ENCODE measurements at places on chromosomes 1 and 21. TPM values are rescaled to one million over a fixed set of nuclear protein-coding genes. Genes with fewer than 3 reads are reported as not detected.

OR14A2 gene
- not detected for total RNA-seq

RPS27 gene
- 1,654 TPM for total RNA-seq

DISP3 gene
- total RNA-seq: 0.48 TPM

GRCh38 chr1:96559181-96559580 lies 162.4 kb upstream of the PTBP2 start:
- DNase-seq: no peak

DNA sequence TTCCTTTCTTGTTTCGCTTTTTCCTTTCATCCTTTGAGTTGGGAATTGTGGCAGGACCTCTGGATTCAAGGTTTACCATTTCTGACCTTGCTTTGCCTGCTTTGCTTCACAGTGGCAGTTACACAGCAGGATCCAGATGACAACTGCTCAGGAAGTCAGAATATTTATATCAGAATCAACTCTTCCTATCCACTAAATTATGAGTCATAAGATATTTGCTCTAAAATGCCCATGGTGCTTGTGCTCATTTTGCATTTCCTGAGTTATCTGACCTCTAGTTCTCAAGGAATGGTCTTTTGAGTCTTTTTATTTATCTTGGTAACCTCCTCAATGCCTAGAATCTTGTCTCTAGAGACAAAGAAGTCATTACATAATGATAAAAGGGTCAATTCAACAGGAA lies 290.8 kb downstream of the LRRC7 start:
- DNase-seq: no peak

- DNase-seq: peak; percentile 81
Observed at GRCh38 chr1:87953732-87954344, 625.2 kb downstream of the LMO4 start.

DNA sequence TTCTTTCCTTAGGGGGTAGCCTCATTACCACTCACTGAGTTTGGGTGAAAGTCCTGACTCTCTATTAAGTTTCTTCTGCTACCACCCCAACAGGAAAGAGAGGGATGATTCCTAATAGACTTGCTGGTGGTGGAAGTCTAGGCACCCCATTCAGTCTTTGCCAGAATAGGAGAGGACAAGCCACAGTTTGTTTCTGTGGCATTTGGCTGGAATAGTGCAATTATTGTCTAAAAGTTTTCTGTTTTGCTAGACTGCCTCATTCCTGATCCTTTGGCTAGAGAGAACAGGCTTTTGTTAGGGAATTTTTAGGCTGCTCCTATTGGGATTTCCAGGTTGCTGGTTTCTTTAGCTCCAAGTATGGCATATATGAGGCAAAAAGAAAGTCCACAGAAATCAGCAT lies 9.9 kb upstream of the HJV start:
- no peak for DNase-seq

- peak; percentile 99 for DNase-seq
Observed at GRCh38 chr1:37931361-37932158, 15.3 kb downstream of the INPP5B start.

TIE1 gene
- total RNA-seq: 50.3 TPM

DNA sequence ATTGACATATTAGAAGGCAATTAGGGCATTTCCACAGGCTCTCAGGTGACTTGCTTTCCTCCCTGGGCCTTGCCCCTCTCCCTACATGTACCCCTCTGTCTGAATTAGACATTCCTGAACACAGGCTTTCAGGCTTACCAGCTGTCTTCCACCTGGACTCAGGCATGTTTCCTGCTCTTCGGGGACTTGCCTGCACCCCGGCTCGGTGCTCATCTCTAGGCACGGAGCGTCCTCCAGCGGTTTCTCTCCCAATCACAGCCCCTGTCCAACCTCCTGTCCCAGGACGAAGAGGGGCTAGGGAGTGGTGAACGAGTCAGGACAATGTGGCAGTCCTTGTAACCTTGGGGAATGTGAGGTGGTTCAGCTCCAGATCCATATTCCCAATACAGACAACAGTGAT lies 4.2 kb downstream of the PROK1 start:
- DNase-seq: peak; percentile 56

Data from Daoy (cell line).